ENCODE measurements at places on chromosomes 13 and 19.

GRCh38 chr13:22226086-22226485, 555.2 kb downstream of the FGF9 start:
- no peak for DNase-seq
- H3K4me3 ChIP-seq: no peak overlapping the region
- no peaks in the 10 kb centered on the region for H3K4me1 ChIP-seq
- H3K27me3 ChIP-seq: no peaks in the 10 kb centered on the region
- no peaks in the 10 kb centered on the region for H3K36me3 ChIP-seq
- no peak overlapping the region for H3K27ac ChIP-seq

DNA sequence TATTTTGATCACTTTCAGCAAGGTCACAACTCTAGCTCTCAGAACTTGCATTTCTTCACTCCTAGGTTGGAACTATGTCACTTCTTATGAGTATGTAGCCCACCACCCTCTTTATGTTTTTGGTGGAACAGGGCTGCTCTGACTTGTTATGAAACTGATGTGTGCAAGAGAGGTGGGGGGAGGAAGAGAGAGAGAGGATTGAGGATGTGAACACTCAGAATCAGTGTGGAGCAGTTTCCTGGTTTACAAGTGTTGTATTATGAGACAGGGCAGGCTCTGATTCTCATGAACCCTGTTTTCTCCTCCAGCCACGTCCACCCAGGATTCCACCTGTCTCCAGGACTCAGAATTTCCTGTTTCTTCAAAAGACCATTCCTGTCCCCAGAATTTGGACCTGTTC, 16.1 kb downstream of the ZNF317 start:
- no peak overlapping the region for H3K27ac ChIP-seq
- no peak overlapping the region for H3K4me3 ChIP-seq
- H3K27me3 ChIP-seq: no peaks in the 10 kb centered on the region
- DNase-seq: no peak
- H3K4me1 ChIP-seq: no peaks in the 10 kb centered on the region

GRCh38 chr13:20847296-20847695, 55.2 kb downstream of the XPO4 start:
- peaks cover 2% of the 10 kb centered on the region for H3K4me1 ChIP-seq
- DNase-seq: no peak
- no peaks in the 10 kb centered on the region for H3K27me3 ChIP-seq
- H3K4me3 ChIP-seq: no peak overlapping the region

DNA sequence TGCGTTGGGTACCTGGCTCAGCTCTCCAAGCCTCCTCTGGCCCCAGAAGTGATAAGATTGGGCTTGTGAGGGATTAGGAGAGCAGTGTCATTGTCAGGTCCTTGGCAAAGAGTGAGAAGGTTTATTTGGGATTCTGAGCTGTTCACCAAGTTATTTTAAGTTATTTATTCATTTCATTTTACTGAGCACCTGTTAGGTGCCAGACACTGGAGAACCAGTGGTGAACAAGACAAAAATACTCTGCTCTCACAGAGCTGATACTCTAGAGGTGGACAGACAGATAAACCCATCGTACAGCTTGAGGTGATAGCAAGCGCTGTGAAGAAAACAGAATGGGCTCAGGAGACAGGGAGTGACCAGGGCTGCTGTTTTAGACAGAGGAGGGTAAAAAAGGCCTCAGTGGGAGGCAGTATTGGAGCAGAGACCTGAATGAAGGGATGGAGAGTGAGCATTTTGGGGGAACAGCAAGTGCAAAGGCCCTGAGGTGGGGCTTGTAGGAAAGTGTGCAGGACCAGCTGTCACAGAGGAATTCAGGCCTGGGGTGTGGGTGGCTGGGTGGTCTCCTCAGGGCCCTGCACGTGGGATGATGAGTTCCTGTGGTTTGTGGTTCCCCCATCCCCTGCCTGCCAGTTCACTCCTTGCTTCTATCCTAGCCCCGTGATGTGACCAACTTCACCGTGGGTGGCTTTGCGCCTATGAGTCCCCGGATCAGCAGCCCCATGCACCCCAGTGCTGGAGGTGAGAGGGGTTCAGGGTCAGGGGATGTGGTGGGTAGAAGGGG, 8.7 kb upstream of the TIMM50 start:
- no peaks in the 10 kb centered on the region for H3K27me3 ChIP-seq
- H3K4me1 ChIP-seq: no peaks in the 10 kb centered on the region
- peaks cover 79% of the 10 kb centered on the region for H3K36me3 ChIP-seq
- no peak overlapping the region for H3K27ac ChIP-seq

DNA sequence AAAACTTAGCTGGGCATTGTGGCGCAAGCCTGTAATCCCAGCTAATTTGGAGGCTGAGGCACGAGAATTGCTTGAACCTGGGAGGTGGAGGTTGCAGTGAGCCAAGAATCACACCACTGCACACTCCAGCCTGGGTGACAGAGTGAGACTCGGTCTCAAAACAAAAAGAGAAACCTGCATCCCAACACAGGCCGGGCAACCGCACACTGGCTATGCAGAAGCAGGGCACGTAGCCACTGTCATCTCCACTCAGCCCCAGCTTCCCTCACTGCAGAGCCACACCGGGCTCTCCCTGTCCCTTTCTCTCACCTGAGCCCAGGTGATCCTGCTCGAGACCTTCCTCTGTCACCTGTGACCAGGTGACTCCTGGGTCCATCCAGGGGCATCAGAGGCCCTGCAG, 11.7 kb downstream of the ELL start:
- H3K4me1 ChIP-seq: peaks cover 2% of the 10 kb centered on the region
- no peaks in the 10 kb centered on the region for H3K36me3 ChIP-seq
- H3K27me3 ChIP-seq: no peaks in the 10 kb centered on the region
- H3K4me3 ChIP-seq: no peak overlapping the region
- H3K27ac ChIP-seq: no peak overlapping the region

- no peak for DNase-seq
- no peaks in the 10 kb centered on the region for H3K36me3 ChIP-seq
- no peaks in the 10 kb centered on the region for H3K27me3 ChIP-seq
- H3K4me3 ChIP-seq: no peak overlapping the region
- no peak overlapping the region for H3K27ac ChIP-seq
- H3K4me1 ChIP-seq: peaks cover 8% of the 10 kb centered on the region
Observed at GRCh38 chr13:108621462-108621861, 7.9 kb upstream of the MYO16 start.

- DNase-seq: no peak
- no peak overlapping the region for H3K4me3 ChIP-seq
- peaks cover 15% of the 10 kb centered on the region for H3K36me3 ChIP-seq
- H3K4me1 ChIP-seq: no peaks in the 10 kb centered on the region
Observed at GRCh38 chr19:47408156-47408938, 11.0 kb downstream of the MEIS3 start.

GRCh38 chr13:30053939-30054338, 203.5 kb upstream of the UBL3 start:
- H3K4me3 ChIP-seq: no peak overlapping the region
- H3K36me3 ChIP-seq: no peaks in the 10 kb centered on the region
- no peak overlapping the region for H3K27ac ChIP-seq
- H3K27me3 ChIP-seq: no peaks in the 10 kb centered on the region

DNA sequence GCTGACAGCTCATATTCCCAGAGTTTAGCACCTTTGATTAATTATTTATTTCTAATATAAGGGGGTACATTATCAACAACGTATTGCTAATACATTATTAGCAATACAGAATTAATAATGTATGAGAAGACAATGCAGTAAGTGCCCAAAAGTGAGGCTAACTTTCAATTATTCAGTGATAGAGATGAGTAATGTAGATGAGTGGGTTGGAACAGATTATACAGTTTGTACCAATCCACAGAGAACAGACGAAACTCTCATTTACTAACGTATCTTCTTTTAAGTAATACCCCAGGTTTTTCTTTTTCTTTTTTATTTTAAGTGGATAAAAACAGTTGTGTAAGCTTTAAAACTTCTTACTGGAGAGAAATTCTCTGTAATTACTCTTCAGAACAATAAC, 36.7 kb upstream of the RBM26 start:
- no peak for DNase-seq
- H3K4me3 ChIP-seq: no peak overlapping the region
- no peaks in the 10 kb centered on the region for H3K27me3 ChIP-seq
- H3K36me3 ChIP-seq: no peaks in the 10 kb centered on the region

DNA sequence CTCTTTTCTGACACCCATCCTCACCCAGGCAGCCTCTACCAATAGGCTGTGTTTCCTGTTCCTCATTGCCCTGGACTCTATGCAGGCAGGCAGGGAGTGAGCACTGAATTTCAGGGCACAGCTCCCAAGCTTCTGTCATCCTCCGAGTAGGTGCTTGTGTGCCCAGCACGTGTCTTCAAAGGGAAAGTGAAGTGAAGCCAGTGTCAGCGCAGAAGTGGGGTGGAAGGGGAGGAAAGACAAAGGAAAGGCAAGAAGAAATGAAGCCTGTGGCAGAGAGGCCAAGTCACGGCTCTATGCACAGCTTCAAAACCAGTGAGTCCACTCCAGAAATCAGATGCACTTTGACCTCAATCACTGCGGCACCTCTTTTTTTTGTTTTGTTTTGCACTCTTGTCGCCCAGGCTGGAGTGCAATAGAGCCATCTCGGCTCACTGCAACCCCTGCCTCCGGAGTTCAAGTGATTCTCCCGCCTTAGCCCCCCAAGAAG, 16.9 kb downstream of the CEBPA start:
- H3K36me3 ChIP-seq: no peaks in the 10 kb centered on the region
- DNase-seq: no peak
- H3K27me3 ChIP-seq: peaks cover 29% of the 10 kb centered on the region
- H3K4me1 ChIP-seq: peaks cover 6% of the 10 kb centered on the region
- H3K27ac ChIP-seq: peak overlapping the region; percentile 33
- no peak overlapping the region for H3K4me3 ChIP-seq

DNA sequence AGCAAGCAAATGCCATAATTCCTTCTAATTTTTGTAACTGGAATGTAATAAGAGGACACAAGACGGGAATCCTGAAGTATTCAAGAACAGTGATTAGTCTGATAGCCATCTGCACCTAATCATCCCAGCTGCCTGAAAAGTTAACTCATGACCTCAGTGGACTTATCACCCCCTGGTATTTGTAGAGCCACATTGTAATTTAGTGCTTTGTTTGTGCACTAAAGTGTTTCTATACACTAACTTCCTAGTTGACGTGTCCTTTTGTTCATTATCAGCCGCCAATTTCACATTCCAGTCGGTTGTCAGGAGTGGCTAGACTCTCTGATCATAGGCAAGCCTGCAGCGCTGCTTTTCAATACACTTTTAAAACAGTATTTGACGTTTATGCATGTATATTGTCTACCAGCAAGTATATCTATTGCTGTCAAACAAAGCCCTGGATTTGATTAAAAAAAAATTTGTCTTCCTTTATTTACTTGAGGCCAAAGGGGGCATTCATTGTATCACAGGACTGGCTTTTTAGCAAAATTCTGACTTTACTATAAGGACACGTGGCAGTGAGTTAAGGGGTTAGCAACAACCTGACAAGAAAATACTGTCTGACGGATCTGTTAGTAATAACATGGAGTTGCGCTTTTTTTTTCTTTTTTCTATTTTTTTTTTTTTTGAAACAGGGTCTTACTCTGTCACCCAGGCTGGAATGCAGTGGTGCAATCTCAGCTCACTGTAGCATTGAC, 10.4 kb upstream of the SOX21 start:
- H3K27ac ChIP-seq: no peak overlapping the region
- no peaks in the 10 kb centered on the region for H3K36me3 ChIP-seq
- no peak for DNase-seq
- H3K4me1 ChIP-seq: peaks cover 9% of the 10 kb centered on the region
- no peaks in the 10 kb centered on the region for H3K27me3 ChIP-seq

- no peak for DNase-seq
- no peak overlapping the region for H3K27ac ChIP-seq
- no peaks in the 10 kb centered on the region for H3K36me3 ChIP-seq
- H3K4me3 ChIP-seq: no peak overlapping the region
Observed at GRCh38 chr19:11201791-11202190, 4.4 kb upstream of the KANK2 start.

GRCh38 chr13:63700350-63700749, 2284.7 kb upstream of the PCDH20 start:
- no peak overlapping the region for H3K27ac ChIP-seq
- no peak for DNase-seq
- H3K36me3 ChIP-seq: no peaks in the 10 kb centered on the region
- no peaks in the 10 kb centered on the region for H3K4me1 ChIP-seq
- H3K27me3 ChIP-seq: no peaks in the 10 kb centered on the region

- H3K4me3 ChIP-seq: no peak overlapping the region
- no peak overlapping the region for H3K27ac ChIP-seq
- no peaks in the 10 kb centered on the region for H3K36me3 ChIP-seq
- H3K27me3 ChIP-seq: no peaks in the 10 kb centered on the region
- no peaks in the 10 kb centered on the region for H3K4me1 ChIP-seq
Observed at GRCh38 chr19:52473655-52474350, 20.4 kb downstream of the ZNF578 start.

GRCh38 chr13:42099962-42100675, 51.7 kb downstream of the DGKH start:
- H3K36me3 ChIP-seq: no peaks in the 10 kb centered on the region
- H3K4me3 ChIP-seq: no peak overlapping the region
- H3K27ac ChIP-seq: no peak overlapping the region
- no peaks in the 10 kb centered on the region for H3K4me1 ChIP-seq

DNA sequence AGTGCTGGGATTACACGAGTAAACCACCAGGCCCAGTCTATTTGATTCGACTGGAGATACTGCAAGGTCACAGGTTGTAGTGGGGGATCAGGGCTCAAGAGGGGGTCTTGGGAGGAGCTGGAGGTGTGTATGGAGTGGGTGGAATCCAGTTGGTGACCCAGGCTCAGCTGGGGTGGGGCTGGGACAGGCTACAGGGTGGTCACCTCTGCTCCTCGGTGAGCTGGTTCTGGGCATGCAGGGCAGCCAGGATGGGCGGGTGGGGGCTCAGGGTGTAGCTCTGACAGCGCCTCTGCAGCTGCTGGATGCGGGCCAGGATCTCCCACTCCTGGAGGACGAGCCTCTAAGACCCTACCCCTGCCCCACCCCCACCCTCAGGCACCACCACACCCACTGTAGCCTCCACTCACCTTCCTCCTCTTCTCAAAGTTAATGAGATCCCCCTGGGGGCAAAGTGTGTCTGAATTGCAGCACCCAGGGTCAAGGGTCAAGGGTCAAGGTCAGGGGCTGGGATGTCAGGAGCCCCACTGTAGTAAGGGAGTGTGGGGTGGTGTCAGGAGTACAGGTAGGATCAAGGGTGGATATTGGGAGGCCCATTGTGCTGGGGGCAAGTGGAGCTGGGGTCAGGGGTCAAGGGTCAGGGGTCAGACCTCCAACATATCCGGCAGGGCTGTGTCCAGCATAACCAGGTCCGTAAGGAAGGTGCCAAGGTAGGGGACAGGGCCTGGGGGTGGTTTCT, 17.1 kb downstream of the RGL3 start:
- H3K36me3 ChIP-seq: no peaks in the 10 kb centered on the region
- no peak overlapping the region for H3K4me3 ChIP-seq
- peaks cover 7% of the 10 kb centered on the region for H3K27me3 ChIP-seq
- no peak overlapping the region for H3K27ac ChIP-seq
- DNase-seq: no peak
- peaks cover 2% of the 10 kb centered on the region for H3K4me1 ChIP-seq

Measured in neuronal stem cell (in vitro differentiated cells).